ENCODE measurements at places on chromosomes 7 and 10. TPM values are rescaled to one million over a fixed set of nuclear protein-coding genes. Genes with fewer than 3 reads are reported as not detected.

Gene CPXM2
- polyA plus RNA-seq = 5.0 TPM

Gene CALHM1
- polyA plus RNA-seq = 0.07 TPM

Gene CTAGE15
- polyA plus RNA-seq = 0.21 TPM

Gene VWDE
- 4.4 TPM for polyA plus RNA-seq

Gene PRF1
- 0.72 TPM for polyA plus RNA-seq
